ENCODE measurements at places on chromosomes 2 and 18.

DNA sequence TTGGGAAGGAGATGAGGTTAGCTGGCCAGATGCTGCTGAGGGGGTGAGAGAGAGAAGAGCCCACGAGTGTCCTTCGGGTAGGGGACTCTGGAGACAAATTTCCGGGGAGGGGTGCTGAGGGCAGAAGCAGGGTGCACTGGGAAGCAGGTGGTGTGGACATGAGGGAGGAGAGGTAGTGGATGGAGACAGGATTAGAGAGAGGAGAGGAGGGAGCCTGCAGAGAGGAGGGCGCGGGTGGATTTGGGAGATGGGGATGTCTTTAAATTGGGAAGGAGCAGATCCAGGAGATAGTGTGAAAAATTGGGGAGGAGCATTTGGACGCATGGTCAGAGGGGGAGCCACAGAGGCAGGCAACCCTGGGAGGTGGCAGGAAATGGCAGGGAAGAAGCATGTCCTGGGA, 154.7 kb downstream of the DYSF start:
- no peak for DNase-seq

DNA sequence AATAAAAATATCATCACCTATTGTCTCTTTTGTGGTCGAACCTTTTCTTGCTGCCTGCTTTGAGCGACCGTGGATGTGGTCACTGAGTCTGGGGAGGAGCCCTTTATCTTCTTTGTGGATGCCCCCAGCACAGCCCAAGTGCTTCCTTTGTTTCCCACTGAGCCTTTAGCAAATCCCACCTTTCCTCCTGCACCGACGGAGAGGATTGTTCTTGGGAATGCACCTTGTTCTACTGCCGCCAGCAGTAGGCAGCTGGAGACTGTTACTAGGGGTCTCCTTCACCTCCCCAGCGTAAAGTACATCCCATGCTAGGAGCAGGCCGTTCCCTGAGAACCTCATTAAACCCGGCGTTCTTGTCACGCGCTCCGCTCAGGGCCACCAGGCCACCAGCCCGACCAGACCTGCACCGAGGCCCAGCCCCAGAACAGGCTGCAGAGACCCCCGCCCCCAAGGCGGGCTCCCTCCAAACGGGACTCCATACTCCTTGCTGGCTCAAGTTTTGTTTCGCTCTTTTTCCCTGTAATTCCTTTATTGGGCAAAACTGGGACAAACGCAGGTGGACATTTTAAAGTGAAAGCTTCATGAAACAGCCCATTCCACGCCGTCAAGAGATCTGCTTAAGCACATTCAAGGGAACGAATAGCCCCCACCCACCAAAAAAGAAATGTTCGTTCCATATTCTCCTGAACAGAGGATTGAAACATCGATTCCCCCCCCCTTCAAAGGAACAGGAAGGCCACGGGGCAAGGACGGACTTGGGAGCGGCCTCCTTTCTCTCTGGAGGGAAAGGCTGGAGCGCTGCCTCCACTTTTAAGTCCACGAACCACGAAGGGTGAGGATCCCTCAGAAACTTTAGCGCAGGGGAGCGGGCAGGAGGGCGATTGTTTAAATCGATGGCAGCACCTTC, 1.1 kb upstream of the MAT2A start:
- peak; percentile 40 for DNase-seq

DNA sequence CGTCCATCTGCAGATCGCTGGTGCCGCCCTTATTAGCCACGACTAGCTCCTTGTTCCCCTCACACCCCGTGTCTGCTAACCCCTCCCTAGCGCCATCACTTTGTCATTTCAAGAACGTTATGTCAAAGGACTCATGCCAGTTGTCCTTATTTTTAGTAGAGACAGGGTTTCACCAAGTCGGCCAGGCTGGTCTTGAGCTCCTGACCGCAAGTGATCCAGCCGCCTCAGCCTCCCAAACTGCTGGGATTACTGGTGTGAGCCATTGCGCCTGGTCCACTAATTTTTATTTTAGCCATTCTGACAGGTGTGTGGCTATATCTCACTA, 138.9 kb upstream of the HDAC4 start:
- no peak for DNase-seq

DNA sequence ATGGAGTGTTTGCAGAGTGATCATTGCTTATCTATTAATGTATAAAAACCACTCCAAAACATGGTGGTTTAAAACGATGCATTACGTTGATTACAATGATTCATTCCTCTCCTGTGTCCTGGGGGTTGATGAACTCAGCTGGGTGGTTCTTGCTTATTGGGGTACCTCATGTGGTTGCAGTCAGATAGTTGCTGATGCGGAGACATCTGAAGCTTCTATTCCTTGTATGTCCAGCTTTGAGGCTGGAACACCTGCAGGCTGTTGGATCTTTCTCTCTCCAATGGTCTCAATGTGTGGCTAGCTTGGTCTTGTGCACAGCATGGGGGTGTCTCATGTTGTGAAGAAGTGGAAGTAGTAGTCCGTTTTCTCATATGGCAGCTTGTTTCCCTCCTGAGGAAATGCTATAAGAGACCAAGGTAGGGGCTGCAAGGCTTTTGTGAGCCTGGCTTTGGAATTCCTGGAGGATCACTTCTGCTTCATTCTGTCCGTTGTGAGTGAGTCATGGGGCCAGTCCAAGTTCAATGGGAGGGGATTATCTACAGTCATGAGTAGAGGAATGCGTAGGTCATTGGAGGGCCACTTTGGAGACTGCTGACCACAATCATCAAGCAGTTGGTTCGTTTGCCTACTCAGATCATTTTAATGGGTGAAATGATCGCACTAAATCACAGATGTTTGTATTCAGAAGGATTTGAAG, 601.0 kb downstream of the SLC4A3 start:
- DNase-seq: no peak

DNA sequence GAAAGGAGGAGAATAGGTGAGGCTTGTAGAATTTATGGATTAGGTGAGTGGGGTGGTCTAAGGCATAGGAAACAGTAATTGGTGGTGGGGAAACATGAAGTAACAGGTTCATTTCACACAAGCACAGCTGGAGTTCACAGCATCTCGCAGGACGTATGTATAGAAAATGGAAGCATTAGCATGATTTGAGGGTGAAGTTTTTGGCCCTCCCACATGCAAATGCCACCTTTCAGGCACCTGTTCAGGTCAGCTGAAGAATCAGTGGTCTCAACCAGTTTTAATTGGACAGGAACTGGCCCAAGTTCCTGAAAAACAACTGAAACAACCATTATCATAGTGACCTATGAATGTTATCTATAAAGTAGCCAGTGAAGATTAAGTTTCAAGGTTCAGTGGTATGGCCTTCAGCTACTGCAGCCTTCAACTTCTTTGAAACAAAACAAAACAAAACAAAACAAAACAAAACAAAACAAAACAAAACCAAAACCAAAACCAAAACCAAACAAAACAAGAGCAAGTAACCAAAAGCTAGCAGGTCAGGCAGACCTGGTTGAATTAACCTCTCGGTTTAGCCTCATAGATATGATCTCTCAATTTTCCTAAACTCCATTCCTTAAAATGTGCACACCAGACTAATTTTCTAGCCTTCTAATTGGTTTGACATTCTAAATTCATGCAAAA, 102.1 kb upstream of the SPHKAP start:
- DNase-seq: no peak

- DNase-seq: no peak
Observed at GRCh38 chr2:109335631-109336176, 206.7 kb downstream of the SH3RF3 start.
